Stomach (tissue), 19 donors: ENCODE measurements at places on chromosomes 11 and 22.

DNA sequence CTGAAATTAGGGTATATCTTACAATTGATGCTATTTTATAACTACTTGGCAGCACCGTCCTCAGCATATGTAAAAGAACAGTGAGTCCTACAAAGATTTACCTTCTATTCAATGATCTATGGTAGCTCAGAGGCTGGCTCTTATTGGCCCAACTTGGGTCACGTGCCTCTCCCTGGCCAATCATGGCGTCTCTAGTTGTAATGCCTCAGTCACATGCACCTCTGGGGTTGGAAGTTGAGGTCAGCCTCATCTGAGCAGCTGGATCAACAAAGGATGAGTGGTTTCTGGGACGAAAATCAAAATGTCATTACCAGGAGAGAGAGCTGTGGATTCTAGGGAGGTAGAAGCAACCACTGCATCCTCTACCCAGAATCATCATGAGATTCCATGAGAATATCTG is 22.9 kb upstream of the ASPHD2 start:
- no peaks in the 10 kb centered on the region for H3K4me1 ChIP-seq
- peaks cover 9% of the 10 kb centered on the region for H3K27me3 ChIP-seq
- H3K27ac ChIP-seq: no peak overlapping the region
- H3K4me3 ChIP-seq: no peak overlapping the region
- DNase-seq: no peak
- H3K36me3 ChIP-seq: no peaks in the 10 kb centered on the region

GRCh38 chr22:47328550-47329243 is 566.2 kb downstream of the TBC1D22A start:
- no peak overlapping the region for H3K4me3 ChIP-seq
- no peak overlapping the region for H3K27ac ChIP-seq
- no peaks in the 10 kb centered on the region for H3K27me3 ChIP-seq
- DNase-seq: no peak
- H3K36me3 ChIP-seq: no peaks in the 10 kb centered on the region

DNA sequence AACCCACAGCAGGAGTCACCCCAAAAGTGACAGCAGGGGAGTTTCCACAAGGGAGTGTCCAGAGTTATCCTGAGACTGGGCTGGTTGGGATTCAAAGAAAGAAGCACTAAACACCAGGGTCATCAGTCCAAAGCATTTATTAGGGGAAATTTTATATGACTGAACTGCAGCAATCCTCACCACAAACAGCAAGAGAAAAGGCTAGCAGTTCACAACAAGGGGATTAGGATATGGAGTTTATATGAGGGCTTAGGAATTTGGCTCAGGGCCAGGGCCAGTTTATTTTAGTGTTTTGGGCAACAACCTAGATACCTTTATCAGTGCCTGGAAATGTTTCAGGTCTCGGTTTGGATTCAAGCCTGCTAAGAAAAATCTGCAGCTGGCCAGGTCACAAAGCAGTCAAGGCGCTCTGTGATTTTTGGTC is 4.6 kb upstream of the TMEM126A start:
- H3K4me3 ChIP-seq: no peak overlapping the region
- no peak overlapping the region for H3K27ac ChIP-seq
- peaks cover 10% of the 10 kb centered on the region for H3K4me1 ChIP-seq

GRCh38 chr11:110711776-110712658 is at the start of gene ARHGAP20:
TSS of gene ARHGAP20 (minus strand) at chr11:110712437. CDS start at chr11:110712231, 206 bp downstream.
- H3K4me1 ChIP-seq: peaks cover 26% of the 10 kb centered on the region
- no peaks in the 10 kb centered on the region for H3K36me3 ChIP-seq
- H3K4me3 ChIP-seq: peak within 1 kb of the TSS; percentile 77

- DNase-seq: no peak
- H3K36me3 ChIP-seq: peaks cover 25% of the 10 kb centered on the region
- H3K4me1 ChIP-seq: peaks cover 49% of the 10 kb centered on the region
- H3K27me3 ChIP-seq: no peaks in the 10 kb centered on the region
These were observed 18.2 kb upstream of the C11orf96 start for GRCh38 chr11:43924112-43924855.

- H3K27me3 ChIP-seq: no peaks in the 10 kb centered on the region
- DNase-seq: no peak
- H3K4me3 ChIP-seq: no peak overlapping the region
These were observed 111.8 kb downstream of the CCDC81 start for GRCh38 chr11:86486261-86487030.

GRCh38 chr22:26452236-26453016 is 23.4 kb downstream of the ASPHD2 start:
- H3K4me1 ChIP-seq: no peaks in the 10 kb centered on the region
- H3K36me3 ChIP-seq: peaks cover 69% of the 10 kb centered on the region
- no peak overlapping the region for H3K27ac ChIP-seq
- no peak overlapping the region for H3K4me3 ChIP-seq
- DNase-seq: no peak
